Skeletal muscle cell (primary cell): ENCODE measurements at places on chromosomes 3 and 15.
A peak's percentile ranks its signal among the peaks of the same experiment; 100 is the strongest.

DNA sequence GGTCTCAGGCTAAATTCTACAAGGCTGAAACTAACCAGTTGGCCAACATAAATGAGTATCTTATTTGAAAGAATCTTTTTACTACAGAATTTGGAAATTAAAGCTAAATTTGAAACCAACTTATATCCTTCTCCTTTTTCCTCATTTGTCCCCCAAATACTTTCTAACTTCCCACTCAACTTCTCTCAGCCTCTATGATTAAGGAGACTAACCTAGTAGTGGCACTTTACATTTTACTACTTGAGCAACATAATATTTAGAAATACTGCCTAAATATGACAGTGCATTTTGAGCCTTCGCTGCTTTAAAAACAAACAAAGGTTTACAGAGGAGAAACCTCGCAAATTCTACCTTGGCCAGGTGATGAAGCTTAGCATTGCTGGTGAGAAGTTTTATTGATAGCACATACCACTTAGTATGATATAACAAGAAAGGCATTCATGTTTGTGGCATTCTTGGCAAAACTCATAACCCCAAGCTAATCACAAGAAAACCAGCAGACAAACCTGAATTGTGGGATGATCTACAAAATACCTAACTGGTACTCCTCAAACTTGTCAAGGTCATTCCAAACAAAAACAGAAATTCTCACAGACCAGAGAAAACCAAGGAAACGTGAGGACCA is 432.1 kb upstream of the CFAP20DC start:
- DNase-seq = no peak

DNA sequence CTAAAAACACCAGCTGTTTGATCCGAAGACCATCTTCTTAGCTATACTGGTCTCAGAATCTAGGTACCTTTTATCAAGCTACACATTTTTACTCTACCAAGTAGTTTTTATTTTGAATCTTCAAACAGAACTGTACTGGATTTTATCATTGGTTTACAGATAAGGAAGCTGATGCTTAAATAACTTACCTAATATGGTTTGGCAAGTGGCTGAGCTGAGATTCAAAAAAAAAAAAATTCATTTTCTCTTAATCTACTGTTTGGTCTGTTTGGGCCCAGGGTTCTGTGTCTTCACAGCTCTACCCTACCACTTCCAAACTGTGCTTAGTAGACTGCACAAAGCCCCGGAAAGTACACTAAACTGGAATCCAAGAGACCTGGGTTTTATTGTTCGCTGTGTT is 35.7 kb downstream of the ZNF860 start:
- no peak for DNase-seq

- DNase-seq = no peak
Measured at GRCh38 chr15:91422797-91423196, 322.7 kb downstream of the SV2B start.

- no peak for DNase-seq
Measured at GRCh38 chr3:134367869-134368750, 6.1 kb downstream of the AMOTL2 start.

DNA sequence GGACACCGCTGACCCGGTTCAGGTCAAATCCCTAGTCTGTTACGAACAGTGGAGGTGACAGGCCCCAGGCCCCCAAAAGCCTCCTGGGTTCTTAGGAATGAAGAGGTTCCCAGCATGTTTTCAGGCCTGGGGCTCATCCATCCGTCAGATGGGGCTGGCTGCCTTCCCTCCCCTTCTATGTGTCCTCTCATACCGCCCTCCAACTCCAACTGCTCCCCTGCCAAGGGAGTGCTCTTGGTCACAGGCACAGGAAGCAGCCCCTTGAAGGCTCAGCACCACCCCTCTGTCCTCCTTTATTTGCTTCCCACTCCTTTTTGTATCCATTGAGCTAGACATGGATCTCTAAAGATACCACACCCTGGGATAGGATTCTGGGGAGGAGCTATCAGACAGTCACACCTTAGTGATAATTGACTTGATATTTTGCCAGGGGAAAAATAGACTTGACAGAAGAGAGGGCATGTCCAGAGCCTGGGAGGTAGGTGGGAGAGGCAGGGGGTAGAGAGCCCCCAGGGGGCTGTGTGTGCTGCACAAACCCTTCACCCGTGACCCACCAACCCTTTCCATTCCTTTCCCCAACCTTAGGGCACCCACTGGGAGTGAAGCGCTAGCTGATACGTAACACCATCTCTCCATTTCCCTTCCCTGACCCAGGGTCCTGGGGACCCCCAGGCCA is 10.7 kb upstream of the CSPG4 start:
- no peak for DNase-seq

DNA sequence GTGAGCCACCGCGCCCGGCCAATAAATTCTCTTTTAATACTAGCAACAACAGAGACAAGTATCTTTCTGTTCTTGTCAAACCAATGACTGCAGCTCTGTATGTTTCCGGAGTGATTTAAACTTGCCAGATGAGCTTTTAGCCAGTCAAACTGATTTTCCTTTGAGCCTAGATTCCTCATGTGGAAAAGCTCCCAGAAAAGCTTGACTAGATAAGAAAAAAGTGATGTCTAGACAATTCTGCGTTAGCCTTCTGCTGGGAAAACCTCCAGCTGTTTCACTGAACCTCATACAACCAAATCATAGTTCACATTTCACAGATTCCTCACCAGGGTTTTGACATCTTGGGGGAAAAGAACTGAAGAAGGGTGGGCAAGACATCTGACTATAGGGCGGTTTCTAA is 78.6 kb downstream of the MAGI1 start:
- no peak for DNase-seq

DNA sequence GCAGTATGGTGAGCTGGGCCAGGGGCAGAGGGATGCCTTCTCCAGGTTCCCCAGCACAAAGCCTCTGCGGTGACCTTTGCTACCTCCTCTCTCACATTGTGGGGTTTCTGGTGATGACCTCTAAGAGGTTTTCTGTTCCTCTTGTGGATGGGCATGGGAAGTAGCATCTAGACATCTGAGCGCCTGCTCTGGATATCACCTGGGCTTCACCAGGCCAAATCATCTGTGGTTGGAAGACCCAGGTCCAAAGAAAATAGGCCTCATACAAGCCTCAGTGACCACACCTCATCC is 7.0 kb downstream of the APEH start:
- DNase-seq = no peak

- no peak for DNase-seq
Measured at GRCh38 chr3:1587426-1587825, 494.6 kb downstream of the CNTN6 start.

- no peak for DNase-seq
Measured at GRCh38 chr3:96776818-96777217, 37.6 kb upstream of the EPHA6 start.

GRCh38 chr15:62254137-62254934 is 89.3 kb upstream of the C2CD4B start:
- DNase-seq = no peak

GRCh38 chr15:28013480-28013879 is 85.6 kb downstream of the OCA2 start:
- no peak for DNase-seq

- DNase-seq = peak; percentile 55
Measured at GRCh38 chr15:50542887-50543210, 3.6 kb downstream of the USP50 start.

DNA sequence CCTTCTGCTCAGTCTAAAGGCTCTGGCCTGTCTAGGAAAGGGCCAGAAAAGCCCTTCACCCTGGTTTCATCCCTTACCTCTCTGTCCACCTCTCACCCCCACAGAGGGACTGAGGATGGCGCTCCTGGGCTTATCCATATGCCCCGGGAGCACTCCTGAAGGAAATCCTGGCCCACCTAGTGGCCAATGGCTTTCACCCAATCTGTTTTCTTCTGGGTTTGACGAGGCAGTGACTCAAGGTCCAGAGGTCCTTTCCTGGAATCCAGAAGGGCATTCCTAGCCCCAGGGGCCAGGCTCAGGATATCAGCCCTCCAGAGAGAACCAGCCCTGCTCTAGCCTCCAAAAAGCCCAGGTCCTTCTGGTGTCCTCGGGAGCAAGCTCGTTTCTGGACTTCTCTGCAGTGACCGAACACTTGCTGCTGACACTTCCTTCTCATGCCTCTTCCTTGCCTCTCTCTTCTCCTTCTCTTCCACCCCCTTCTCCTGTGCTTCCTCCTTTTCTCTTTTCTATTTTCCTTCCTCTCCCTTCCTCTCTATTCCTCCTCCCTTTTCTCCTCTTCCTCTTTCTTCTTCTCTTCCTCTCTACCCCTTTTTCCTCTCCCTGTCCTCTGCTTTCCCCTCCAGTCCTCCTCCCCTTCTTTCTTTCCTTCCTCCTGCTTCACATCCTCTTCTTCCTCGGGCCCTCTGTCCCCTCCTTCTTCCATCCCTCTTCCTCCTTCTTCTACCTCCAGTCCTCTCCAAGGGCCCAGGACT is 59.6 kb downstream of the RHCG start:
- no peak for DNase-seq

DNA sequence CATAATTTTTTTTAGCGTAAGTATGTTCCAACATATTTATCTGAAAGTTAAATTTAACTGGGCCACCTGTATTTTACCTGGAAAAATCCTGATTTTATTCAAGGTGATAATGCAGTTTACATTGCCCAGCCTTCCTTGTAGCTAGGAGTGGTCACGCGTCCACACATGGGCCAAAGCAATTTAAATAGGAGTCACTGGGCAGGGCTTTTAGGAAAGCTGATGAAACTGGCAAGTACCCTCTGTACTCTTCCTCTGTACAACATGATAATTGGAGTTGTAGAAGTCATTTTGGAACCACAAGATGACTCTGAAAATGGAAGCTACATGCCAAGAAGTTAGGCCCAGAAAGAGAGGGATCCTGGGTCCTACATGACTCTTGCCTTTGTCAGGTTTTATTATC is 9.5 kb downstream of the BTD start:
- no peak for DNase-seq

DNA sequence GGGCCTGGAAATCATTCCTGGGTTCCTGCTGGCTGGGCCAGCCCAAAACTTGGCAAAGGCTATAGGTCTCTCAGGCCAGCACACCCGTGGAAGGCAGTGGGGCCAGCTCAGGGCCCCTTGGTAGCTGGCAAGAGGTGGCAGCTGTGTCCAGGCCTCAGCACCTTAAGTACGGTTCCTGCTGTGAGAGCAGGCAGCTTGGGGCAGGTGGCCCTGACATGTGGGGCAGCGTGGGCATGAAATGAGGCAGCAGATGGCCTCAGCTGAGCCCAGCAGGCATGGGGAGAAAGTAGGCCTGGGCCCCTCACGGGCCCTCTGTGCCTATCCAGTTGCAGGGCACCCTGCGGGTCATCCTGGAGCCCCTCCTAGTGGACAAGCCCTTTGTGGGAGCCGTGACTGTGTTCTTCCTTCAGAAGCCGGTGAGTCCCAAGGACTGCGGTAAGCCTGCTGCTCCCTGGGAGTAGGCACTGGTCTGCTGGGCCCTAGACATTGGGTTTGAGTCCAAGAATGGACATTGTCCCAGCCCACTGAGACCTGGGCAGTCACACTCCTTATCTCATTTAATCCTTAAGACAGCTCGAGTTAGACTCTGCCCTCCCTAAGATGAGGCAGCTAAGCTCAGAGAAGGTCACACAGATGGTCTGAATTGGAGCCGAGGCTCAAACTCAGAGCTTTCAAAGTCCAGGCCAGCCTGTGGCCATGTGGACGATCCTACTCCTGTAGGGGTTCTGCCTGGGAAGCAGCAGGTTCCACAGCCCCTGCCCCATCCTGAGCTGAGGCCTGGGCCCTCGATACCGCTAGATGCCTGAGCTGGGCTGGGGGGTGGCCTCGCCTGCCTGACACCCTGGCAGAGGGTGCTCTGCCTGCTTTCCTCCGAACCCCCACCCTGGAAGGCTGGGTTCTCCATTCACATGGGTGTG is 25.5 kb downstream of the ESYT3 start:
- DNase-seq = no peak

DNA sequence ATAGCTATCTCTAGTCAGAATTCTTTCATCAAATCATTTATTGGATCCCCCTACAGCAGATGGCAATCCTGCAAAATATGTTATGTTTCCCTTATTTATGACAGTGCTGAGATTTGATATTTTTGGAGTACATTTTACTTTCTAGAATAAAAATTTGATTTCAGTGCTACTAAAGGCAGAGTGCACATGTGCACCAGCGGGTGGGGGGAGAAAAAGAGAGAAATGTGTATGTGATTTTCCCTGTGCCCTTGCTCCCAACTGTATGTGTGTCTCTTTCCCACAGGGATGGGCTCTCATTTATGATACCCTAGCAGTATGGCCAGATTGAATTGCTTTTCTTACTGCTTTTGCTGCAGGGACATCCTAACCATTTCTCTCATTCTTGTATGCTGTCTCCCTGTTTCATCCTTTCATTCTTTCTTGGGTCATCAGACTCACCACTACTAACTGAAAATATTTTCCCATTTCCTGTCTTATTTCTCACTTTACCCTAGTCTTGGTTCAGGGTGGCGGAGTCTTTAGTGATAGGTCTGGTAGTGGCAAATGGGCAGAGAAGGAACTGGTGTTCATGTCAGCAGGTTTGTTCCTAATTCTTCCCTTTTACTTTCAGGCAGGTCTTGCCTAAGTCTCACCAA is 140.7 kb downstream of the TCF12 start:
- DNase-seq = no peak
